Stimulated activated CD4-positive, alpha-beta T cell treated with anti-CD3 and anti-CD28 coated beads, TNF-alpha, amount 100 ng/mL, for 24 hours (primary cell): ENCODE measurements at places on chromosomes 2 and 18.
A peak's percentile ranks its signal among the peaks of the same experiment; 100 is the strongest.

DNA sequence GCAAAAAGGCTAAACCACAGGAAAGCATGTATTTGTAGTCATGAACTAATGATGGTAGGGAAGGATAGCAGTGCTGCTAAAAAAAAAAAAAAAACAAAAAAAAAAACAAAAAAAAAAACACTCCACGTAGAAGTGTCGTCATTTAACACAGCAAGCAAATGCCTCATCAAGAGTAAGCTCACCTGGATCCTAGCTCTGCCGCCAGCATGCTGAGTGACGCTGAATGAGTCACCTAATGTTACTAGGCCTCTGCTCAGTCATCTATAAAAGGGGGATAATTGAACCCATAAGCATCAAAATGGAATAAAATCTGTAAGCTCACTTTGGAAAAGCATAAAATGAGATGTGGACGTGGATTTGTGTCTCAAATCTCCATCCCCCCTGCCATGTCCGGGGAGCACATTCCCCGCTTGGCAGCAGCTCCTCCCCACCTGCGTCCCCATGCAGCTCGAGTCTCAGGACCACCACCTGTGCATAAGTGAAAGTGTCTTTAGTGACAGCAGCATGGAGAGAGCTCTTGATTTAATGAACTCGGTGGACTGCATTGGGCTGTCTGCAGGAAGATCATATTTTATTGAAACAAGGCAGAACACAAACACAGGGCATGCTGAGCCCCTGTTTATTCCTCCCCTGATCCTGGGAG lies 427.5 kb downstream of the LRATD1 start:
- no peak for DNase-seq

DNA sequence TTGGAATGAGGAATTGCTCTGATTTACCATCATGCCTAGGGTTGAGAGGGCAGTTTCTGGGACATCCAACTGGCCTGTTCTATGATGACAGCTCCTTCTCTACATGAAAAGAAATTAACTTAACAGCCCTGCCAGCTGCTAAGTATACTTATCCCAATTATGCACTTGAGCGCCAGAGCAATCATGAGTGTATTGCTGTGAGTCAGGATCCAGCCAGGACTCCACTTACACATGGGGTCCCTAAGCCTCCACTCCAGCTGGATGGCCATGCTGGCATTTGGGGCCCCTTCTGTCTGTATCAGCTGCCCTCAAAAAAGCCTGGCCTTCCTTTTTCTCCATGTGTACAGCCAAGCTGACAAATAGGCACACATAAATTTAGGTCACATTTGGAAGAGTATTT lies 481.9 kb downstream of the TMX3 start:
- no peak for DNase-seq

DNA sequence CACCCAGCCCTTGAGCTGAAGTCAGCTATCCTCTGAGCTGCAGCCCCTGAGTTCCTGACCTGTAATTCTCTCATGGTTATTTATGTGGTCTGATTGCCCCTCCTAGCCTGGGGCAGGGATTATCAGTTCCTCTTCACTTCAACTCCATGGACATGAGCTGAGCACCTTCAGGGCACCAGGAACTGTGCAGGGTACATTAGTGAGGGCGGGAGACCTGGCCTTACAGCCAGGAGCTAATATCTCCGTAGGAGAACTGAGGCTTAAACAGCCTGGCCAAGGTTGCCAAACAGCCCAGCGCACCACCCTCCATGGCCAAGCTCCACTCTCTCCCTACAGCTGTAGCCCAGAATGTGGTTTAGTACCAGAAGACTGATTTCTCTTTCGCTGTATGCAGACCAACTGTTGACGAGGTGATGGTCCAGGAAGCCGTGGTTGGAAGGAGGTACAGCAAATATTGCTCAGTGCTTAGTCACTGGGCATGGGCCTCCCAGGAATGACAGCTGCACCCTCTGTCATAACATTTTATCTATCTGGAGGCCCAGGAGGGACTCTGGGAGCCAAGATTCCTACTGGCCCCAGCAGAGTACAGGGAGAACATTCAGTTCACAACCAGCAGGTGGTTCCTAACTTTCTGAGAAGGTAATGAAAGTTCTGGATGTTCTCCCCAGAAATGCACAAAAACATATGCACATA lies 228.7 kb upstream of the SIX2 start:
- DNase-seq, result peak; percentile 5

- DNase-seq, result no peak
These were observed 7.9 kb downstream of the FHOD3 start for GRCh38 chr18:36305375-36305774.

DNA sequence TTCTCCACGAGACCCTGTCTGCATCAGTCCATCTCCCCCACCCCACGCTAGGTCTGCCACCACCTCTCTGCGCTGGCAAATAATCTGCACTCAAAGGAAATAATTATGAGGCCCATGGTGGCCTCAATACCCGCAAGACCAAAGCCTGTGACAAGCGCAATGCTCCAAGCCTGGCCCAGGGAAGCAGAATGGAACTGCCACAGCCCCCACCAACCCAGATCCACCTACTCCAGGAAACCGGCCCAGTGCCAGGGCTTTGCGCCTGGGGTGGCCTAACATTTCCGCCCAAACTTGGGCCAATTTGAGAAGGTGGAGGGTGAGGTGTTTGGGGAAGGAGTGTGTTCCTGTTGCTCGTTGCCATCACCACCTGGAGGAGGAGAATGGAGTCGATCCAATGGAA lies 26.0 kb upstream of the ATOH8 start:
- no peak for DNase-seq

DNA sequence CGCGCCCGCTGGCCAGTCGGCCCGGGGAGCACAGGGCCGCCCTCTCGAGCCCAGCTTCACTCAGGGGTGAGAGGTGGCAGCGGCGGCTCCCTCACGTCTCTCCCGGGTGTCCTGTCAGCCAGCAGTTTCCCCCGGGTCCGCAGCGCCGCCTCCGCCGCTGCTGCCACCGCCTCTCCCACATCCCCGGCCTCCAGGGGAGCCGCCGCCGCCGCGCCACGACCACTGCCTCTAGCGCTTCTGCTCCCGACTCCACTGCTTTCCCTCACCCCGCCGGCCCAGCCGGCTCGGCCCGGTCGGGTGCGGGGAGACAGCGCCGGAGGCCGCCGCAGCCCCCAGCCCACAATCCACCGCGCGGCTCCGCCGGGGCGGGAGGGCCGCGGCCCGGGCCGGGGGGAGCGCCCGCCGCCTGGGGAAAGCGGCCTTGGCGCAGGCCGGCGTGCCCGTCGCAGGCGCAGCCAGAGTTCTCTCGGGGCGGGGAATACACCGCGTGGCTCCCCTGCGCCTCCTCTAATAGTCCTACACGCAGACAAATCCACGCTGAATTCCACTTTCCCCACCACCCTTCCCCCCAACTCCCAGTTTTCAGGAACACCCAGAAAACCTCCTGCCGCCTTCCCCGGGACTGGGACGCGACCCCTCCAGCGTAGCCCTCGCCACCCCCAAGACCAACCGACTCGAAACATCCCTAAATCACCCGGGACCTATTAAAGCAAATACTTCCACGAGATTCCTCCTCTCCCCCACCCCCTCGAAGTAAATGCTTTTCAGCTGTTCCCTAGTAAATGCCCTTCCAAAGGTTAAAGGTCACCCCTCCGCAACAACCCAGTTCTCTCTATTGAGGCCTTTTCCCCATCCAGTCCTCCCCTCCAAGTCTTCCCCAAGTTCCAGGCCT lies at the start of gene VPS54:
Gene VPS54 (minus strand): TSS at position 346 of the 892 bp plus-strand sequence. CDS start 35,429 bp downstream, outside the sequence.
- peak; percentile 44 for DNase-seq

DNA sequence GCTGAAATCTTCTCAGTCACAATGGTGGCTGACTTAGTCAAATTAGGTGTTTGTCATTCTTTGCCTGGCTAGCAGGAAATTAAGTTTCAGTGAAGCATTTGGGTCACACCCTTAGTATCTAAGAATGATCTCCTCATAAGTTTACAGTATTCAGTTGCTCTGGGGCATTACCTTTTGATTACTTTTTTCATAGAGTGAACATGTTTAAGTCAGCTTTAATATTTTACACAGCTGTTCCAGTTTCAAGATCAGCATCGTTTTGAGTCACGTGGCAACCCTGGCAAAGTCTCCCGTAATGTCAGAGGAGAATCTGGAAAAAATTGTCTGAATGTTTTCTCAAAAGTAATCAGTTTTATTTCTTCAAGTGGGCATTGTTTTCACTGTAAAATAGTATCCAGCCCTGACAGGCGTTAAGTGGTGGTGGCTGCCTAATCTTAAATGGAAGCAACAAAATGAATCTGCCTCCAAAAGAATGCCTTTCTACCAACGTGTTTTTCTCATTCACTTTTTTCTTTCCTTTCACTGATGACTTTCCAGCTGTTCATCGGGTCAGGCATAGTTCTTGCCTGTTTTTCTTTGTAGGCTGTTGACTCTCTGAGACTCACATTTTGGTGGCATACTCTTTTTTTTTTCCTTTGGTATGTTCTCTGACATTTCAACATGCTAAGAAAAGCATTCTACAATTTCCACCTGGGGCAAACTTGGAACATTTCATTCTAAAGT lies 319.6 kb upstream of the TCF4 start:
- DNase-seq, result no peak

GRCh38 chr2:106764614-106765013 lies 121.4 kb downstream of the ST6GAL2 start:
- DNase-seq, result no peak

DNA sequence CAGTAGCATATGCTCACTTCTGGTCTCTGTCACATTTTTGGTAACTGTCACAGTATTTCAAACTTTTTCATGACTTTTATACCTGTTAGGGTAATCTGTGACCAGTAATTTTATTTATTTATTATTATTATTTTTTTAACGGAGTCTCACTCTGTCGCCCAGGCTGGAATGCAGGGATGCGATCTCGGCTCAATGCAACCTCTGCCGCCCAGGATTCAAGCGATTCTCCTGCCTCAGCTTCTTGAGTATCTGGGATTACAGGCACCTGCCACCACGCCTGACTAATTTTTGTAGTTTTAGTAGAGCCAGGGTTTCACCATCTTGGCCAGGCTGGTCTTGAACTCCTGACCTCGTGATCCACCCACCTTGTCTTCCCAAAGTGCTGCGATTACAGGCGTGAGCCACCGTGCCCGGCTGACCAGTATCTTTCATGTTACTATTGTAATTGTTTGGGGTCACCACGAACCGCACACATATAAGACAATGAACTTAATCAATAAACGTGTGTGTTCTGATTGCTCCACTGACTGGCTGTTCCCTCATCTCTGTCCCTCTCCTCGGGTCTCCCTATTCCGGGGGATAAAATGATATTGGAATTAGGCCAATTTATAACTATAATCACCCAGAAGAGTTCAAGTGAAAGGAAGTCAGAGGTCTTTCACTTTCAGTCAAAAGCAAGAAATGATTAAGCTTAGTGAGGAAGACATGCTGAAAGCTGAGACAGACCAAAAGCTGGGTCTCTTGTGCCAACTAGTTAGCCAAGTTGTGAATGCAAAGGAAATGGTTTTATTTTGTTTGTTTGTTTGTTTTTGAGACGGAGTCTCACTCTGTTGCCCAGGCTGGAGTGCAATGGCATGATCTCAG lies 22.9 kb downstream of the TGIF1 start:
- DNase-seq, result no peak

DNA sequence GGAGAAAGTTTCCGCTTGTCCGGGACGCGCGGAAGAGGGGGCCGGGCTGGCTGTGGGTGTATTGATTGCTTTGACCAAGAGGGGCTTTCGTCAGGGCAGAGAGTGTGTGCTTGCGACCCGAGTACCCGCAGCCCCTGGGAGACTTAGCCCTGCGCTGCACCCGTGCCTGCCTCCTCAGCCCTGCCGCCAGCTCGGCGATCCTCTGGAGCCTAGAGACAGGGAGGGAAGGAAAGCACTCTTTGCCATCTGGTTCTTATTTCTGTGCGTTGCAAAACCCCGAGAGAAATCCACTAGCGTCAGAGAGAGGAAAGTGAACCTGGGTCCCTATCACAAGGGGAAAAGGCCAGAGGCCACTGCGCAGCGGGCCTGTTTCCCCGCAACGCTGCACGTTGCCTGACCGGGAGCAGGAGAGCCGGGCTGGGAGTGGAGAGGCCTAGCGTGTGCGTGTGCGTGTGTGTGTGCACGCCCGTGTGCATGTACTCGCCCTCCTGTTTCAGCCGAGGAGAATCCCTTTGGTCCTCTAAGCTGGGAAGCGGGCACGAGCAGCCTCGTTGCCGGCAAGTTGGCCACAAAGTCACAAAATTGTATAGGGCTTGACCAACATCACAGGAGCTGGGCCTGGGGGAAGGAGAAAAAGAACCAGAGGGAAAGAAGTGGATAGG lies 1.7 kb downstream of the SIX3 start:
- no peak for DNase-seq

- DNase-seq, result no peak
These were observed 70.8 kb upstream of the STK17B start for GRCh38 chr2:196242131-196242620.

DNA sequence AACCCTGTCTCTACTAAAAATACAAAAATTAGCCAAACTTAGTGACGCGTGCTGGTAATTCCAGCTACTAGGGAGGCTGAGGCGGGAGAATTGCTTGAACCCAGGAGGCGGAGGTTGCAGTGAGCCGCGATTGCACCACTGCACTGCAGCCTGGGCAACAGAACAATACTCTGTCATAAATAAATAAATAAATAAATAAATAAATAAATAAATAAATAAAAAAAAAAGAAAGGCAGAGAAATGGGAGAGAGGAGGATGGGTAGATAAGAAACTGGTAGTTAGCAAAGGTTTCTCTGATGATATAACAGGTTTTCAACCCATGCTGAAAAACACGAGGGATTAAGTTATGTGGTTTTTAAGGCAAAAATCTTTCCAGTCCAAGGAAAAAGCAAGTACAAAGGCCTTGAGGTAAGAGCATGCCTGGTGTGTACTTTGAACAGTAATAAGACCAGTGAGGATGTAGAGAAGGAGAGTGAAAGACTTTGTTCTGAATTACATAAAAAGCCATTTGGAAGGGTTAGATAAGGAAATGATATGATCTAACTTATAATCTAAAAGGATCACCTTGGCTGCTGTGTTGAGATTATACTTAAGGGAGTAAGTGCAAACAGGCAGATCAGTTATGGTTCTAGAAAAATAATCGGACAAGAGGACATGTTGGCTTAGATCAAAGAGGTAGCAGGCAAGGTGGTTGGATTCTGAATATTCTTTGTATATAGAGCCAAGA lies 159.3 kb downstream of the PTH2R start:
- DNase-seq, result no peak

DNA sequence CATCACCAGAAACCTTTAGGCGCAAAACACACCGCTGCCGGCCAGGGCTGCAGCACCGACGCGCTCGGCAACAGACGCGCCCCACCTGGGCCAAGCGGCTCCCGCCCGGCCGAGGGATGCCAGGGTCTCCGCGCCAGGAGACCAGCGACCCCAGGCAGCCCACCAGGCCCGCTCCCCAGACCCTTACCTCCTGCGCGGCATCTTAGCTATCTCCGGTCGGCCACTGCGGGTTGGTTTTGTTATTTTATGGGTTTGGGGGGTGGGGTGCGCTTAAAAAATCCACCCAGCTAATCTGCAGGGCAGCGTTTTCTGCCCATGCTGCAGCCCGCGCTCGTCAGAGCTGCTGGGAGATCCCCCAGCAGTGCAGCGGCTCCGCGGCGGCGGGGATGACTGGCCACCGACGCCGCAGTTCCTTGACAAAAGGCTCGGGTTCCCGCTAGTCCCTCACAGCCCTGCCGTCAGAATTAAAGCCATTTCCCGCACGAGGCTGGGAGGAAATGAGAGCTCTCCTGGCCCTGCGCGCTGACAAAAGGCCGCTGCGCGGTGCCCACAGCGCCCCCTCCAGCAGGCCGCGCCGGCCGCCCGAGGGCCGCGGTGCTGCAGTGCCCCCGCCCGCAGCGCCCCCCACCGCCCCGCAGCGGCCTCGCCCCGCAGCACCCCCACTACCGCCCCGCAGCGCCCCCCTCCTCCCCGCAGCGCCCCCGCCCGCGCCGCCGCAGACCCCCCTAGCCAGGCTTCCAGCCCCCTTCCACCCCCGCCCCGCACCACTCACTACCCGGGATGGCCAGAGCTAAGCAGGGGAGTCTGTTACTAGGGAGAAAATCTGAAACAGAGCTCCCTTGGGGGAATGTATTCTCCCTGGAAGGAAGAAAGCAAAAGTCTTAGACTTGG lies at the start of gene ADD2:
Gene ADD2 (minus strand): TSS at position 502 of the 891 bp plus-strand sequence. CDS start 61,792 bp downstream, outside the sequence.
- DNase-seq, result peak; percentile 52

- no peak for DNase-seq
These were observed 52.1 kb downstream of the ABCG8 start for GRCh38 chr2:43890855-43891254.
